Naive thymus-derived CD8-positive, alpha-beta T cell (primary cell): ENCODE measurements at places on chromosomes 6 and 20.

GRCh38 chr6:1233924-1234323 lies 78.0 kb upstream of the FOXQ1 start:
- DNase-seq = no peak

GRCh38 chr6:54873599-54873998 lies 27.0 kb downstream of the FAM83B start:
- no peak for DNase-seq

GRCh38 chr20:10522328-10522727 lies 87.2 kb downstream of the SLX4IP start:
- DNase-seq = no peak

DNA sequence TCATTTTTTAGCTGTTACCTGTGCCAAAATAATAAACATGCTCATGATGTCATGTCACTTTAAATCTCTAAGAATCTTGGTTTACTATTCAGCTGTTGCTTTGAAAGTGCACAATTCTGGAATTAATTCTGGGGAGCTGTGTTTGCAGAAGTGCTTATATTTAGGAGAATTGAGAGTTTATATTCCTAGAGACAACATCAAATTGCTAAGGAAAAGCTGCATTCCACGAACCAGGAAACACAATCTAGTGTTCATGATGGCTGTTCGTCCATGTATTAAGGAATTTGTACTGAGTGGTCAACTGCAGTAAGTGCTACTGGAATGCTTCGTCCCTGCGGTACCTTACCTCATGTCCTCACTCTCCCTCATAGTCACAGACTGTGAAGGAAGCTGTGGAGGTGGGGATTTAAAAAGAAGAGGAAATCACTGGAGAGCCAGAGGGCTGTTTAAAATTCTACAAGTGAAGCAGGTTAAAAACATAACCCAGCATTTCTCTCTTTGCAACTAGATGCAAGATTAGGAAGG lies 161.0 kb downstream of the TRMT11 start:
- DNase-seq = no peak

DNA sequence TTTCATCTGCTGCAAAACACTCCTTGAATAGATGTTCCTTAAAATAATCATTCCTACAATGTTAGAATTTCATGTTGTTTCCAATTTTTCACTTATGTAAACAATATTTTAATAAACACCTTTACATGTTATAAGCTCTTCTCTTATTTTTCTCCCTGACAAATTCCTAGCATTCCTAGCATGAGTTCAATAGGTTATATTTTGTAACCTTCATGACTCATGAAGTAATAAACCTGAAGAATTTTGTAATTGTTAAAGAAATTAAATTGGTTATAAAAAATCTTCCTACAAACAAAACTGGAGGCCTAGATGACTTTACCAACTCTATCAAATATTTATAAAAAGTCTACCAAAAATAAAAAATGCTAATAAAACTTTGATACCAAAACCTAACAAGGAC lies 66.3 kb downstream of the NT5E start:
- DNase-seq = no peak

GRCh38 chr6:42179945-42180313 lies 6.8 kb downstream of the GUCA1A start:
- no peak for DNase-seq

- no peak for DNase-seq
These were observed 1.7 kb upstream of the TREM2 start for GRCh38 chr6:41164551-41165120.

DNA sequence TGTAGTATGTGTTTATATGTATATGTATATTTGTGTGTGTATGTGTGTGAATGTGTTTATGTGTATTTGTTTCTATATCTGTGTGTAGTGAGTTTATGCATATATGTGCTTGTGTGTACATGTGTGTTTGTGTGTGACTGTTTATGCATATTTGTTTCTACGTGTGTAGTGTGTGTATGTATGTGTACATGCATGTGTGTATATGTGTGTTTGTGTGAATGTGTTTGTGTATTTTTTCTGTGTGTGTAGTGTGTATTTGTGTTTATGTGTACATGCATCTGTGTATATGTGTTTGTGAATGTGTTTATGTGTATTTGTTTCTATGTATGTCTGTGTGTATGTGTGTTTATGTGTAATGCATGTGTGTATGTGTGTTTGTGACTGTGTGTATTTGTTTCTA lies 12.1 kb upstream of the SMOC2 start:
- no peak for DNase-seq

DNA sequence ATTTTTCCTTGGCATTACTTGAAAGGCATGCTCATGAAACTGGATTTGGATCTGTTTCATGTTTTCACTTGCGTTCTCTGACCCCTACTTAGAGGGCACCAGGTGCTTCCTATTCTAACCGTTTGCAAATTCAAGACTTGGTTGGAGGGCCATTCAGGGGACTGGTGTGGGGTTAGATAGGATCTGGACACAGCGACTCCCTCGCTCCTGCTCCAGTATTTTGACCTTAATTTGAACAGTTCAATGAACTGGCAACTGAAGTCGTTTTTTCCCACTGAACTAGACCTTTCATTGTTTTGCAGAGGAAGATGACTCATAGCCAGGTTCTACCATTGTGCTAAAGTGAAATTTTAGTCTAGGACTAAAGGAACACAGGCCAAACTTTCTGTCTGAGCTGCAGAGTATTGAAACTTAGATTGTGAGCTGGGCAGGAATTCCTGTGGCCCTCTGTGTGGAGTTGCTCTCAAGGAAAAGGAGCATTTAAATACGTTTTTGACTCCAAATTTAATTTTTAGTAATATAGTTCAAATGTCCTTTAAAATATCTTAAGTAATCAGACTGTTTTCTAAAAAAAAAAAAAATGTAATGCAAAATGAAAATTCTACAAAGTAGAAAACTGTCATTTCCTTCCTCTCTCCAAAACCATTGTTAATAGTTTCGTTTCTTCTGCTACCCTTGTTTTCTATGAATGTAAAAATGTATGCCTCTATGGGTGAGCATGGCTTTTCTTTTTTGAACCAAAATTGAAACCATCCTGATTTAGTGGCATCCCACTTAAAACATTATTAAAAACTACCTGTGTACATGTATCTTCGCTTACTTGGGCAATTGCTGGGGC lies 64.8 kb downstream of the UTRN start:
- no peak for DNase-seq

DNA sequence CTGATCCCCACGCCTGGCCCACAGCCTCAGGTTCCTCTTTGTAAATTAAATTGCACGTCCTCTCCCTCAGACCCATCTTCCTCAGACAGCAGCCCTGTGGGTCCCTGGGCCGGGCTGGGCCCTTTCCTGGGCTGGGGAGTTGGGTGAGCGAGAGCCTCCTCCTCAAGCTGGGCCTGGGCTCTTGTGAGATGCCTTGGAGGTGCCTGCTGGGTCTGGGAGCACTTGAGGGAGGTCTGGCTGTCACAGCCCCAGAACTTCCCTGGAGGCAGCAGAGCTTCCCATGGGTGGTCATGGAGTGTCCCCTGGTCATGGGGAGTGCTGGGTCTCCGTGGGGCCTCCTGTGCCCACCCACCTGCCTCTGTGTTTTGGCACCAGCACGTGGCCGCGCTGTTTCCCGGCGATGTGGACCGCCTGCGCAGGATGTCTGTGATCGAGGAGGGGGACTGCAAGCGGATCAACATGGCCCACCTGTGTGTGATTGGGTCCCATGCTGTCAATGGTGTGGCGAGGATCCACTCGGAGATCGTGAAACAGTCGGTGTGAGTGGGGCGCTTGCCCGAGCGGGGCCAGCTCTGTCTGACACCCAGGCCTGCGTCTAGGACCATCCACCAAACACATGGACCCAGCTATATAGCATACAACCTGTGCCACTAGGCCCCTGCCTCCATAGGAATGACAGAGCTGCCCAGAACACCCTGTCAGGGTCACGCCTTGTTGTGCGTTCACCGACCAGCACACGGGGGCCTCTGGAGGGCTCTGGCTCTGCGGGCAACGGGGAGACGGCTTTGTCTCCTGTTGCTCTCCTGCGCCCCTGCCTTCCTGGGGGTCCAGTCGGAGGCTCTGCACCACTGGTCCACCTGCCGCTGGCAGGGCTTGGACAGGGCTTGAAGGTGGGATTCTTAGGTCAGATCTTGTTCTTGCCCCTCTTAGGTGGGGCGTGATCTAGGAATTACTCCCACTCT lies 33.0 kb downstream of the PYGB start:
- no peak for DNase-seq

DNA sequence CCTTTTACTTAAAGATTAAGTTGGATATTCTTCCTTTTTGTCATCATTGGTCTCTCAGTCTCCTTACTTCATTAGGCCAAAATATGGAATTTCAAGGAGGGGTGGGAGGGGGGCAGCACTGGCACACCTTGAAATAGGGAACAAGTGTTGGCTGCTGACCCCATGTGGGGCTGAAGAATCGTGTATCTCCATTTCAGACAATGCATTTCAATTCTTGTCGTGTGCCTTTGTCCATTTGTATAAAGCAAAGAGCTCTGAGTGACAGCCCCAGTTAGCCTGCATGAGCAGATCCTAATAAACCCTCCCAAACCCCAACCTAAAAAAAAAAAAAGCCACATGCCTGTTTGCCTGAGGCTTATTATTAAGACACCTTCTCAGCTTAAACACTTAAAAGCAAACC lies 1.0 kb upstream of the TFAP2D start:
- no peak for DNase-seq

GRCh38 chr6:79750806-79751205 lies 119.7 kb downstream of the SH3BGRL2 start:
- DNase-seq = no peak

GRCh38 chr6:43644940-43645612 lies at the start of gene RSPH9:
TSS of gene RSPH9 (plus strand) at chr6:43645036. CDS start at chr6:43645099, 63 bp downstream.
- DNase-seq = peak; percentile 50

- DNase-seq = no peak
These were observed 22.2 kb downstream of the C20orf203 start for GRCh38 chr20:32651537-32651936.

DNA sequence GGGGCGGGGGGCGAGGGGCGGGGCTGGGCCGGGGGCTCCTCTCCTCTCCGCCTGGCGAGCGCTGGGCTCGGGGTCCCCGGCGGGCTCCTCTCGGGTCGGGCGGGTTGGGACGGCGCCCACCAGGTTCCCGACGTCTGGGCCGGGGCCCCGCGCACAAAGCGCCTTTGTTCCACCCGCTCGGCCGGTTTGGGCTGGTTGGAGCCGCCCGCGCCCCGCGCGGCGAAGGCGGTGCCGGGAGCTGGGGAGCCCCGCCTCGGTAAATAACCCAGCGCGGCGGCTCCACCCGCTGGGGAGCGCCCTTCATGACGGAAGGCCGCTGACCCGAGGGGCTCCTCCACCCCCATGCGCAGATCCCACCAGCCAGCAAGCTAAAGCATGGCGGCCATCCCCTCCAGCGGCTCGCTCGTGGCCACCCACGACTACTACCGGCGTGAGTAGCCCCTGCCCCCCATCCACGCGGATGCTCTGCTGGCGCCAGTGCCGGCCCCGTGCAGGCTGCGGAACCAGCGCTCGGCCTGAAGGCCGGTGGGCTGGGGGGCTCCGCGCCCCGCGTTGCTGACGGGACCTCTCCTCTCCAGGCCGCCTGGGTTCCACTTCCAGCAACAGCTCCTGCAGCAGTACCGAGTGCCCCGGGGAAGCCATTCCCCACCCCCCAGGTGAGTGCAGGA lies 503 bp downstream of the PPDPF start:
- DNase-seq = peak; percentile 78

DNA sequence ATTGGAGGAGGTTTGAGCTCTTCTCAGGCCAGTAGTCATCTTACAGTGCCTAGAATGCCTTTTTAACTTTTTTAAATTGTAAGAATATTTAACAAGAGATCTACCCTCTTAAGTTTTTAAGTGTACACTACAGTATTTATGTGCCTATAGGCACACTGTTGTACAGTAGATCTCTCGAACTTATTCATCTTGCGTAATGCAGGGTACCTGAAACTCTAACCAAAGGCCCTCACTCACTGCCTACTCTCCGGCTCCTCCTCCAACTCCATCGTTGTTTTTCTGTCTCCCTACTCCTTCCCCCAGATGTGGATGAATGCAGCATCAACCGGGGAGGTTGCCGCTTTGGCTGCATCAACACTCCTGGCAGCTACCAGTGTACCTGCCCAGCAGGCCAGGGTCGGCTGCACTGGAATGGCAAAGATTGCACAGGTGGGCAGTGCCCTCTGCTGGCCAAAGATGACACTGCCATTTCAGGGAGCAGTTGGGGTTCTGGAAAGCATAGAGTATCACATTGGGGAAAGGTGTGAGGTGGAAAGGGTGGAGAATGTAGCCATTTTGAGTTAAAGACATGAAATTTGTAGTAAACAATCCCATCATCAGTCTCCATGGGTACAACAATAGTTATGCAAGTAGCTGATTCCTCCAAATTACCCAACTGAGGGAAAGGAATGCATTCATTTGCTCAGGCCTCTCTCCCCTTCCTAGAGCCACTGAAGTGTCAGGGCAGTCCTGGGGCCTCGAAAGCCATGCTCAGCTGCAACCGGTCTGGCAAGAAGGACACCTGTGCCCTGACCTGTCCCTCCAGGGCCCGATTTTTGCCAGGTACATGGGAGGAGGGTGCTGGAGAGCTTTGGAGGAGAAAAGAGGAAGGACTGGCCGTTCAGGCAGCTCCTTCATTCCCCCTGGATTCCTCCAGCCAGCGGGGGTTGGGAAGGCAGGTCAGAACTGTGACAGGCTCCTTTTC lies 18.4 kb upstream of the ZNF76 start:
- peak; percentile 72 for DNase-seq

- DNase-seq = no peak
These were observed 74.7 kb upstream of the TMEM170B start for GRCh38 chr6:11462742-11463397.

DNA sequence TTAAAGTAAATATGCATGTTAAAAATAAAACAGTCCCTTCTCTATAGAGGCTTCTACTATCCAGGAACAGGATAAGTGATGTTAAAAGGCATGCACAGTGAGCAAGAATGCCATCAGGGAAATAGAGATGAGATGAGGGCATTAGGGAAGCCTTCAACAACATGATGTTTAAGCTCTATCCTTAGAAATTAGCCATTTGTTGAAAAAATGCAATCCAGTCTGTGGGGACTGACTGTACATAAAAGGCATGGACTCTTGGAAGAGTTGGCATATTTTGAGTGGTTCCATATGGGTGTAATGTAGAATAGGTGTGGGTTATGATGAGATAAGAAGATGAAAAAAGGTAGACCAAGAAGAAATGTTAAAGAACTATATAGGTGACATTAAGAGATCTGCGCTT lies 5.8 kb downstream of the KIAA0319 start:
- no peak for DNase-seq

GRCh38 chr20:29472606-29473005 lies 1784.9 kb upstream of the DEFB115 start:
- DNase-seq = no peak

DNA sequence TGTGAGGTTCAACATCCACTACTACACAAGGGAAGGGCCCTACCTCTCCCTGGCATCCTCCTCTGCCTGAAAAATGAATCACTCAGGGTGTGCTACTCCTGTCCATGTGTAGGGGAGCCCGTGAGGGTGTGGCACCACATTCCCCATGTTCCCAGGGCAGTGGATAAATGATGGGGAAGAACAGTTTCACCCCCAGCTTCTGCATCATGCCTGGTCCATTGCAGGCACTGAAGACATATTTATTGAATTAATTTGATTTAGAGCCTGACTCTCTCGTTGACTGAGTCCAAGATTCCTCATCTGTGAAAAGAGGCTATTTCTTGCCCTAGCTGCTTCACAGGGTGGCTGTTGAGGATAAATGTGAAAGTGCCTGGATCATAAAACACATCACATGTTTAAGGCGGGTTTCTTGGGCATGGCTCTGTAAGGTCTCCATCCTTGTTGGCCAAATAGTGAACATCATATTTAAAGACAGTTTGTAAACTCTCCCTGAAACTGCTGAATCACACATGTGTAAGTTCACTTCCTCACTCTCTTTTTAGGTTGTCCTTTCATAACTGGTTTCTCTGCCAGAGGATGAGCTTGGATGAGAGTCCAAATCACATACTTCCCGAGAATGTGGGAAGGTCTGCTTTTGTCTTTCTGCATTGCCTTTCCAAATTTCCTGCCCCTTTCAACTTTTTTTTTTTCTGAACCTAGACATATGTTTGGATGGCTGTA lies 79.7 kb upstream of the FYN start:
- DNase-seq = no peak
